ENCODE measurements at places on chromosomes 1 and 21.

GRCh38 chr21:45482899-45483821 is 59.1 kb downstream of the SLC19A1 start:
- no peak for DNase-seq

- no peak for DNase-seq
These were observed 59.4 kb downstream of the ZNF697 start for GRCh38 chr1:119588621-119589020.

DNA sequence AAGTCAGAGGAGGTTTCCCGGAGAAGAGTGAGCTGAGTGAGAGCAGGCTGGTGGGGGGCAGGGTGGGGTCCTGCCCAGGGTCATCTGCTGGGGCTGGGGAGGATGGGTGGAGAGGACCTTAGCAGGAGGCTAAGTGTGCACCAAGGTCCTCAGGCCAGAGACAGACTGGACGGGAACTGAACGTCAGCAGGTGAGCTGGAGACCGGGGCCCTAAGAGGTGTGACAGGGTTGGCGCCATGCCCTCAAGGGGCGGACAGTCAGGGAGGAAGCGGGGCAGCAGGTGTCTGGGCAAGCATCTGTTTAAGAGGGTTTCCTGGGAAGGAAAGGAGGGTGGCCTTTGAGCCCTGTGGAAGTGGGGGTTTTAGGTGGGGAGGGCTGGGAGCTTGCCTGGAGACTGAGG is 13.6 kb upstream of the PTPN7 start:
- DNase-seq, result no peak

DNA sequence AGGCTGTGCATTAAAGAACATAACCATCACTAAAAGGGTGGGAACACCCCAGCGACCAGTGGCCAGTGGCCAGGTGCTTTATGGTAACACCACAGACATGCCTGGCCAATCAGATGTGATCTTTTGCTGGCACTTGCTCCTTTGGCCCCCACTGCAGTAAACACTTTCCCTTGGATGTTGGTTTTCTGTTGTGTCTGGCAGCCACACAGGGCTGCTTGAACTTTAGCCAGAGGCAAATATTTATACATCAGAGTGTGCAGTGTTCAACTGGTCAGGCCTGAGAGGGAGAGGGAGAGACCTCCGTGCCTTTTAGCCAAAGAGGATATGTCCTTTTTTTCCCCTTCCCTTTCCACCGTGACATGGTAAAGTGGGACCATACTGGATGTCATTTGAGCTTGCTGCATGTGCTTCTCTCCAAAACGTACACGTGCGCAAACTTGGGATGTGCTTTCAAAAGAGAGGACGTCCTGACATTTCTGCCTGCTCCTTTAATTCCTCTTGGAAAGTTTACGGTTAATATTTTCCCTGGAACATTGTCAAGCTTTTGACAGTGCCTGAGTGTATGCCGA is 101.2 kb downstream of the NFIA start:
- peak; percentile 82 for DNase-seq

- peak; percentile 77 for DNase-seq
These were observed at the start of gene NID1 for GRCh38 chr1:236064674-236065508. TSS of gene NID1 (minus strand) at chr1:236065090. CDS start at chr1:236065079, 11 bp downstream.

- no peak for DNase-seq
These were observed 14.0 kb upstream of the PABPC4 start for GRCh38 chr1:39590546-39590945.

- DNase-seq, result peak; percentile 64
These were observed 186.4 kb upstream of the ZNHIT6 start for GRCh38 chr1:85894651-85895050.

GRCh38 chr1:43468414-43468813 is 14.7 kb upstream of the HYI start:
- no peak for DNase-seq

DNA sequence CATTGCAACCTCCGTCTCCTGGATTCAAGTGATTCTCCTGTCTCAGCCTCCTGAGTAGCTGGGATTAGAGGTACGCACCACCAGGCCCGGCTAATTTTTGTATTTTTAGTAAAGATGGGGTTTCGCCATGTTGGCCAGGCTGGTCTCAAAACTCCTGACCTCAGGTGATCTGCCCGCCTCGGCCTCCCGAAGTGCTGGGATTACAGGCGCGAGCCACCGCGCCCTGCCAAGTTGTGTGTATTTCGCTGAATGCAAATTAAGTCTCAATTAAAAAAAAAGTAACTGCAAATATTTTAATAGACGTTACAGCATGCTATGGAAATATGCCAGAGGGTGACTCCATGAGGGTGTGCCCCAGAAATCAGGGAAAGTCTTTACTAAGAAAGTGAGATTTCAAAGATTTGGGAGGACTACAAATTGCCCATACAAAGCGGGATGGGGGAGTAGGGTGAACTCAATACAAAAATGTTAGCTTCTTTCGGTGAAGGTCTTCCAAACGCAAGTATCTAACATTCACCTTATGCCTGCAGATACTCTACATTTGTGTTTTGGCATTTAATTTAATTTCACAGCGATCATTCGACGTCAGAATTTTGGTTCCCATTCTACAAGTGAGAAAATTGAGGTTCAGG is 85.6 kb downstream of the NKAIN1 start:
- DNase-seq, result peak; percentile 18

DNA sequence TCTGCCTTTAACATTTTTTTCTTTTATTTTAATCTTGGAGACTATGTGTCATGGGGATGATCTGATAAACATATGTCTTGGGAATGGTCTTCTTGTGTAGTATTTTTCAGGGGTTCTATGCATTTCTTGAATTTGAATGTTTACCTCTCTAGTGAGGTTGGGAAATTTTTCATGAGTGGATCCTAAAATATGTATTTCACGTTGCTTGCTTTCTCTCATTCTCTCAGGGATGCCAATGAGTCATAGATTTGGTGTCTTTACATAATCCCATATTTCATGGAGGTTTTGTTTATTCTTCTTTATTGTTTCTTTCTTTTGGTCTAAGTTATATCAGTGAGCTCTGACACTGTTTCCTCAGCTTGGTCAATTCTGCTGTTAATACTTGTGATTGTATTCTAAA is 1237.2 kb downstream of the PLA2G4A start:
- no peak for DNase-seq

- DNase-seq, result no peak
These were observed 8.0 kb downstream of the NOL9 start for GRCh38 chr1:6546326-6546725.

DNA sequence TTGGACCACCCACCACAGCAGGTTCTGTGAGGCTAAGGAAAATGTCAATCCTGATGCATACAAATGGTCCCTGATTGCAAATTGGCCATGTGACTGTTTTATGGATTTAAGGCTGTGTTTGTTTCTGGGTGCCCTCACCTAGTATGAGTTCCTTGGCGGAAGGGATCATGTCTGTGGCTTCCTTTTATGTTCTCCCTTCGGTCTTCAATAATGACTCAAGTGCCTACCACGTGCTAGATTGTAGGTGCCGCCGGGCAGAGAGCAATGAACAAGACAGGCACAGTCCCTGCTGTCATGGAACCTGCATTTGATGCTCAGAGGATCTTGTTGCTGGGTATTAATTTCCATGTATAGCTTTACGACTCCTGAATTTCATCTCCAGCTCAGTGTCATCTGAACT is 9.8 kb upstream of the VWA5B1 start:
- no peak for DNase-seq
